Activated B cell treated with CpG ODN at 0.5 μM for 24 hours (primary cell): ENCODE measurements at places on chromosomes 5 and 9. TPM values are rescaled to one million over a fixed set of nuclear protein-coding genes. Genes with fewer than 3 reads are reported as not detected.

DNA sequence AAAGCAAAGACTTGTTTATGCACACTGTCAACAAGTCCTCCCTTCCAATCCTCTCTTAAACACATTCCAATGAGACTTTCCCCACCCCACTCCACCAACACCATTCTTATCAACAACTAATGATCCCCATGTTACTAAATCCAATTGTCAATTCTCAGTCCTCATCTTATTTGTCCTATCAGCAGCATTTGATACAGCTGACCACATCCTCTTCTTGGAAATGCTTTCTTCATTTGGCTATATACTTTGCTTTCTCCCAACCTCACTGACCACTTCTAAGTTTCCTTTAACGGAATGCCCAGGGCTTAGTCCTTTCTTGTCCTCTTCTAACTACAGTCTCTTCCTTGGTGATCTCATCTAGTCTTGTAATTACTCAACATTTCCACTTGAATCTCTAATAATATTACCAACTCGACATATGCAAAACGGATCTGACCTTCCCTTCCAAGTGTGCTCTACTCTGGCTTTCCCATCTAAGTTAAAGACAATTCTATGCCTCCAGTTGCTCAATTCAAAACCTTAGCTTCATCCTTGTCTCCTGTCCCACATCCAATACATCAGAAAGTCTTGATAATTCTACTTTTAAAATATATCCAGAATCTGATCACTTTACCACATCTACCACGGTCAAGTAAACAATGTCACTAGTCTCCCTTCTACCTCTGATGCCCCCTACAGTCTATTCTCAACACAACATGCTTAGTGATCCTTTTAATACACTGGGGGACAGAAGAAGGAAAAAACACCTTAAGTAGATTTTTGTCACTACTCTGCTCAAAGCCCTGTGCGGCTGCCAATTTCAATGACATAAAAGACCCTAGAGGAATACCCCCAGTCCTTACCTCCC lies 25.5 kb downstream of the AGTPBP1 start:
- DNase-seq: no peak

- DNase-seq: no peak
These were observed 23.6 kb downstream of the SCAI start for GRCh38 chr9:125119643-125120286.

DNA sequence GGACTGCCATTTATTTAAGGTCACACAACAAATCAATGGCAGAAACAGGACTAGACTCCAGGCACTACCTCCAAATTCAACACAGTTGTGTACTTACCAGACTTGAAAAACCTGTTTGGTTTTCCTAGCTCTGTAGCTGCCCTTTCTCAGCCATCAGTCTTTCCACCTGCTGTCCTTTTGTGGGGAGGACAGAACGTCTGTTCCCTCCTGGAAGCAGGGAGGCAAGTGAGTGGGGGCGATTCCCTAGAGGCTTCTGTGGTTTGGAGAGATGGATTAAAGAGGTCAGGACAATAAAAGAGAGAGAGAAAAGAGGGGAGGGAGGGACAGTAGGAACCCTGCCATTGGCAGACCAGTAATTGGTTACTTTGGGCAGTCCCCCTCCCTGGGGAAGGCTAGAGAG lies 14.7 kb downstream of the ASTN2 start:
- no peak for DNase-seq

- no peak for DNase-seq
These were observed 12.5 kb downstream of the SELENOP start for GRCh38 chr5:42799241-42799608.

The GDF9 gene
- 0.29 and 0.39 TPM in 2 replicates for total RNA-seq

DNA sequence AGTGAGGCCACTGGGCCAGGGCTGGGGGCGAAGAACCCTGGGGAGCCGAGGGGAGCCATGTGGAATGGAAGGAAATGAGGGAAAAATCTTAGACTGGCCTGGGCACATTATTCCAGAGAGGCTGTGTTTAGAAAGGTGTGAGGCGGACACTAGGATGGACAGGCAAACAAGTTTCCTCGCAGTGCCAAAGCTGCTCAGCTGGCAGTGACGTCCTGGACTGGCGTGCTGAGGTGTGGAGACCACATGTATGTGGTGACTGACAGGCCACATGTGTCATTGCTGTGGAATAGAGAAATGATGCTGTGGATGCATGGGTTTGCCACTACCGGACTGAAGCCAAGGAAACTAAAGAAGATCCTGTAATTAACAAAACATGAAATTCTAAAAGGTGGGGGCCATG lies 42.6 kb downstream of the RASEF start:
- no peak for DNase-seq

The ZNF354C gene
- total RNA-seq: 6.3 and 7.1 TPM in 2 replicates

- no peak for DNase-seq
These were observed 114.7 kb downstream of the SNX18 start for GRCh38 chr5:54632131-54632701.

GRCh38 chr9:137705443-137705863 lies 86.6 kb downstream of the EHMT1 start:
- DNase-seq: peak; percentile 36

The CDC20B gene
- not detected in 2 replicates for total RNA-seq

- no peak for DNase-seq
These were observed 102.9 kb downstream of the LIFR start for GRCh38 chr5:38453506-38453905.

- no peak for DNase-seq
These were observed 2.6 kb upstream of the SHB start for GRCh38 chr9:38071470-38072134.

GRCh38 chr5:159257629-159258283 lies 5.3 kb upstream of the UBLCP1 start:
- DNase-seq: no peak

DNA sequence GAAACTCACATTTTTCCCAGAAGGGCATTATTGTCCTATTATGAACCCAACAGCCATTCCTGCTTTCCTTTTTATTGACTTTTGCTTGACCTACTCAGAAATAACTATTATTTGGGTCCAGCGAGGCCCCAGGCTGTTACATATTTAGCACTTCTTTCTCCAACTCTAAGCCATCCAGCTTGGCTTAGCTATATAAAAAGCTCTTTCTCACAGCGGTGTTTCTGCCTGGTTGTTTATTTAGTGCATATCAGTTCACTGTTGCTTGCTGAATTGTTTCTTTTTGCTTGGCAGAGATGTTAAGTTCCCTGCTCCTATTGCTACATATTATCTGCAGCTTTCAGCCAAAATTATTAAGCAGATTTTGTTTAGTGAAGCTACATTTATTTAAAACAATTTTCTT lies 1156.8 kb upstream of the SEMA6A start:
- DNase-seq: no peak

DNA sequence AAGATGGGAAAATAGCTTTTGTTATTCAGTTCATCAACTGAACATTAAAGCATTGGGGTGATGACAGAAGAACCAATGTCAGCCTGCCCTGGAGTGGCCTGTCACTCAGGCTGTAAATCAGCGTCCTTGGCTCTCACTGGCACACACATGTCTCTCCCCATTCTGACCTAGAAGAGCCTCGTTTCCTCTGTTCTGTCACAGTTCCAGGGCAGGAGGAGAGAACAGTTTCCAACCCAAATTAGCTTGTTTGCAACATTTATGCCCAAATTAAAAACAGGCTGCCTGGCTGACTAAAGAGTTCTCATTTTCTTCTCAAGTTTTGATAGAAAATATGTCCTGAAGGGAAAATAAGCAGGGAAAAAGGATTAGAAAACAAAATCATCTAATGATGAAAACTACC lies 520.1 kb downstream of the CHSY3 start:
- no peak for DNase-seq

- no peak for DNase-seq
These were observed 56.7 kb upstream of the PCSK5 start for GRCh38 chr9:75833778-75834177.

The LCN12 gene
- 2.4 TPM in 2 replicates for total RNA-seq

DNA sequence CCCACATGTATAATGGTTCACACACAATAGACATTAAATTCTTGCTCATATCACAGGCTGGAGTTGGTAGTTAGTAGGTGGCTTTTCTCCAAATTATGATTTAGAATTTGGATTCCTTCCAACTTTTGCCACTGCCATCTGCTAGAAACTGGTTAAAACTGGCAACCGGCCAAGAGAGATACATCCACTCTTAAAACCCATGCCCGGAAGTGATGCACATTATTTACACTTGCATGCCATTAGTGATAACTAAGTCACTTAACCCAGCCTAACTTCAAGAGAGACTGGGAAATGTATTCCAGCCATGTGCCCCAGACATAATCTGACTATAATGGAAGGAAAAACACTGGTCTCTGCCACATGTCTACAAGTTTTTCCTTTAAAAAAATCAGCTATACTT lies 395.7 kb upstream of the SEMA6A start:
- DNase-seq: no peak

GRCh38 chr9:91427873-91428272 lies 4.2 kb upstream of the NFIL3 start:
- DNase-seq: no peak

DNA sequence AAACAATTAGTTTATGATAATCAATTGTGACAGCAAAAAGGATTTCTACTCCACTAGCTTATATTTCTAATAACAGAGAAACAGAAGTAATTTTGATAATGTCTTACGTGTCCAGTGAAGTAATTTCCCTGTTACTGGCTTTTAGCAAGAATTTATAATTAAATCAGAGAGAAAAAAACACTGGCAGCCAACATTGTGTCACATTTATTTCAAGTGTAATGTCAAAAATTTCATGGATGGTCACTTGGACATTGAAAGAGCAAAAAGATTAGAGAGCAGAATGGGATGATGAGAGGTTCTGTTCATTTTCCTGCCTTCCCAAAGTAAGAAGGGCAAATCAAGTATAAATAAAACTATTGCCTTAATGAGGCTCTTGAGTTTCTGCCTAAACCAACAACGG lies 239.3 kb upstream of the SEMA6A start:
- no peak for DNase-seq

The OR1Q1 gene
- not detected in 2 replicates for total RNA-seq

DNA sequence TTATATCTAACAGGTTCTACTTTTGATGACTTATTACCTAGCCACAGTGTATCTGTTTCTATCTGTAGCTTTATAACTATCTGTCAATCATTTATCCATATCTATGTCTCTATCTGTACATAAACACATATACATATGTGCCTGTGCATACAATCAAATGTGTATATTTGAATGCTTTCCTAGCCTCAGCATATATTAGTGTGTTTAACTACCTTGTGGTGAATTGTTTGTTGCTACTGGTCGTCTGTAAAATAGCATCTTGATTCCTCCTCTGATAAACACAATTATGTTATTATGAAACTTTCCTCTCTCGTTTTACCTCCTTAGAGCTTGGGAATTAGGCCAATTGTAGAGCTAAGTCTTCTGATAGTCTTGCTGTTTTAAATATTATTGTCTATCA lies 44.4 kb downstream of the PARP8 start:
- no peak for DNase-seq

DNA sequence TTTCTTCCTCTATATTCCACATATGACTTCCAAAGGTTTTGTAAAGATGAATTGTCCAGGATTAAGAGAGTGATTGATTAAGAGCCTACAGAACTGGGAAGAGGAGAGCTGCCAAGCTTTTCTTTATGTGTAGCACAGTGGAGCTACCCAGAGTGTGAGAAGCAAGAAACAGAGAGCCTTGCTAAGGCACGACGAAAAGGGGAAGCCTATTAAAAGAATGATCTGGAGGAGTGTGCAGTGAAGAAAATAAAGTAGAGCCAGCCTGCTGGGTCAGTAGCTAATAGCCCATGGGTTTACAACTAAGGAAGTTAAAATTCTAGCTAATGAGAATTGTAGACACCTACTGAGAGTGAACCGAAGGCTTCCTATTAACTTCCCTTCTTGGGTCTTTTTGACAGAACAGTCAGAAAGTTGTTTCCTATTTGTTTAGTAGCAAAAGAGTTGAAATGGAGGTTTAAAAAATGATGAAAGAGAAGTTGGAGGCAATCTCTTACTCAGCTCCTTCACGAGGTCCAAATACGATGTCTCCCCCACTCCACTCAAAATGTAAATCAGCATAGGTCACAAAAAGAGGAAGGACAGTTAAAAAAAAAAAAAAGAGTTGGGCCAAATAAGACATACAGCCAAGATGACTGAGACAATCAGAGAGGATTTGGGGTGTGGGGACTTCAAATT lies 957 bp upstream of the PRR16 start:
- no peak for DNase-seq

The ANXA2R gene
- total RNA-seq: 6.7 and 7.9 TPM in 2 replicates

The SGCD gene
- not detected in 2 replicates for total RNA-seq

DNA sequence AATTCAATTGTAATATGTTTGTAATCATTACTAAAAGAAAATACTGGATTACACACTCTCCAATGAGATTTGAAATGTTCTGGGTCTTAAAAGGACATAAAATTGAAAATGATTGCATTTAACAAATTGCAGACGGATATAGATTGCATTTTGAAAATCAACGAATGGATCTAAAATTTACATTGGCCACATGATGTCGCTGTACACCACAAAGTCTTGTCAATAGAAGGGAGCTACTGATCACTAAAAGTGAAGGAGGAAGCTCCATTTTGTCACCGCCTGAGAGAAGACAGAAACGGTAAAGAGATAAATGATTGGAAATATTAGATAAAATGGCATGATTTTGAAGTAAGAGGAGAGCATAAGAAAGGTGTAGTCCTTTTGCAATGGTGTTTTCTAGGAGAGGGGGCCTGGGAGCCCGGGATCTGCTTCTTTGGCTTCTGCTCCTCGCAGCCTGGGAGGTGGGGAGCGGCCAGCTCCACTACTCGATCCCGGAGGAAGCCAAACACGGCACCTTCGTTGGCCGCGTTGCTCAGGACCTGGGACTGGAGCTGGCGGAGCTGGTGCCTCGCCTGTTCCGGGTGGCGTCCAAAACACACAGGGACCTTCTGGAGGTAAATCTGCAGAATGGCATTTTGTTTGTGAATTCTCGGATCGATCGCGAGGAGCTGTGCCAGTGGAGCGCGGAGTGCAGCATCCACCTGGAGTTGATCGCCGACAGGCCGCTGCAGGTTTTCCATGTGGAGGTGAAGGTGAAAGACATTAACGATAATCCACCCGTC lies at the start of gene PCDHA1:
Gene PCDHA1, plus strand, starts transcription at position 236 of the 782 bp plus-strand sequence.
- no peak for DNase-seq

The MAMDC4 gene
- total RNA-seq: 5.2 and 6.1 TPM in 2 replicates

DNA sequence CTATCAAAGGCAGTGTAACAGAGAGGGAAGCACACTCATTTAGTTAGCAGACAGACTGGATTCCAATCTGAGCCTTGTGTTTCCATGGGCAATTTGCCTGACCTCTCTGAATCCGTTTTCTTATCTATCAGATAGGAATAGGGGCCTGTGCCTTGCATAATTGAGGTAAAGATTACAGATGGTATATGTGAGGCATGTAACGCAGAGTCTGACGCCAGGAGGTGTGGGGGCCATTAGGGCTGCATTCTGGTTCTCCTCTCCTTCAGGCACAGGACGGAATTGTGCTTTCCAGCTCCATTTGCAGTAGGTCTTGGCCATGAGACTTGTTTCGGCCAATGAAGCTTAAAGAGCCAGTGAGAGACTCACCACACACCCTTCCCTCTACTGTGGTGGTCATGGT lies 97.6 kb downstream of the FRMD3 start:
- DNase-seq: no peak
